Right hindlimb (tissue), 1 donor: ENCODE measurements at places on chromosomes 6 and 20.

GRCh38 chr6:26331218-26332073 is 33.6 kb upstream of the BTN3A2 start:
- DNase-seq = no peak

GRCh38 chr6:20167601-20168000 is 44.7 kb downstream of the MBOAT1 start:
- no peak for DNase-seq

GRCh38 chr6:24060982-24061754 is 64.8 kb upstream of the NRSN1 start:
- DNase-seq = no peak

GRCh38 chr6:90406142-90406794 is 109.6 kb upstream of the BACH2 start:
- DNase-seq = no peak

DNA sequence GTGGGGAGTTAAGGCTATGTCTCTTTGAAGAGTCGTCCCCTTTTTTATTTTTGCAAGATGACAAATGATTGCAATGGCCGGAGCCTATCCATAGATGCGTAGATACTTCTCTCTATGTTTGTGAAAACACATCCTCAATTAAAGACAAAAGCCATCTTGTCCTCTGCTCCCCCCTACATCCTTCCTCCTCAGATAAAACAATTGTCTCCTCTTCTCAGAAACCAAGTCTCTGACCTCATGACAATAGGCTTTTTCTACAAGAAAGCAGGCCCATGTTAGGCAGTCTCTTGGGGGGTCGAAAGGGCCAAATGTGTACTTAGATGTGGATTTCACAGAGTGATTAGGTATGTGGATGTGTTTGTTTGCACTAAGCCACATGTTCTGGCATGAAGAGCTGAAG is 51.1 kb upstream of the SSTR4 start:
- DNase-seq = no peak

DNA sequence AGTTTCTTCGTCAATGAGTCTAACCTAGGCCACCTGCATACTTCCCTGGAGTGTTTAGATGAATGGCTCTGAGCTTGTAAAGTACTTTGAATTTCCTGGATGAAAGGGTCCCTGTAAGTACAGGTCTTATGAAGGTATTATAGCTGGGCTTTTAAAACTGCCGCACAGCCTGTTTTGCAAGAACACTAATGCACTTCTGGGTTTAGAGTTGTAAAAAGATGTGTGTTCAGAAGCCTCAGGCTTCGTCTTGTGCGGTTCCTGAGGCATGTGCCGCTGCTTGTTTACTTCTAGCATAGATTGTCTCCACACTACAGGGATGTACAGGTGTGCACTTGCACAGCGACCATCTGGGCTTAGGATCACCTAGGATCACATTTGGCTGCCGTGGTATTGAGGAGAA is 324.5 kb downstream of the SOX4 start:
- DNase-seq = no peak

DNA sequence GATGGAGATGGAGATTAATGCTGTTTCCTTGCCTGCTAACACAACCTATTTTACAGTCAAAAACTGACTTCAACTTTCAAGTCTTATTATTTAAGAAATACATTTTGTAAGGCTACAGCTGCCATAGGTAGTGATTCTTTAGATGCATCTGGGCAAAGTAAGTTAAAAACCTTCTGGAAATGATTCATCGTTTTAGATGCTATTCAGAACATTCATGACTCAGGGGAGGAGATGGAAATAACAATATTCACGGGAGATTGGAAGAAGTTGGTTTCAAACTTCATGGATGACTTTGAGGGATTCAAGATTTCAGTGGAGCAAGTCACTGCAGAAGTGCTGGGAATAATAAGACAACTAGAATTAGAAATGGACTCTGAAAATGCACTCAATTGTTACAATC is 174.9 kb upstream of the GGTLC1 start:
- DNase-seq = no peak

GRCh38 chr6:34512738-34513115 is 43.4 kb downstream of the SPDEF start:
- no peak for DNase-seq

- DNase-seq = no peak
Observed at GRCh38 chr6:134956032-134956431, 6.1 kb upstream of the ALDH8A1 start.

DNA sequence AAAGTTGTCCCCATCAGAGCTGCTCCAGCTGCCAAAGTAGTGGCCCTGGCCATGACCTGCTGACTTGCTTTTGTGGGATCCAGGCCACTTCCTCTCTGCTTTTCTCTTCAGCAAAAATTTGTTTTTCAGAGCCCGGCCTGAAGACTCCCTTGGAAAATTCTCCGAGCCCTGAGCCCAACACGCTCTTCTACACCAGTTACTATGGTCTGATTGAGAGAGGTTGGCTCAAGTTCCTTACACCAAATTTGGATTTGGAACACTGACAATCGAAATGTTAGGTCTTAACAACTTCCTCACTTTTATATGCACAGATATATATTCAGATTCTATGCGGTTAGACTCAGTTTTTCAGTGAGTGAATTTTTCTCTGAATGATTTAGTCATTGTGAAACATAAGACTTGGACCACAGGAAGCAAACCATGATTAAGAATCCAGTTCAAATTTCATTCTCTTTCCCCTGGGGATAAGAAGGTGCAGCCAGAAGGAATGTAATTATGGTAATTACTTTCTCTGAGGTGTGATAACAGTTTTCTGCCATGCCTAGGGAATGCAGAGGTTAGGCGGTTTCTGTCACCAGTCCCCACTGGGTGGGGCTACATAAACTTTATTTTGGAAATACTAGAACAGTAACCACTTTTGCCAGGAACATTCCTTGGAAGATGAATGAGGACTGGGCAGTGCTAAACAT is 365.2 kb downstream of the SYNE1 start:
- peak; percentile 61 for DNase-seq

DNA sequence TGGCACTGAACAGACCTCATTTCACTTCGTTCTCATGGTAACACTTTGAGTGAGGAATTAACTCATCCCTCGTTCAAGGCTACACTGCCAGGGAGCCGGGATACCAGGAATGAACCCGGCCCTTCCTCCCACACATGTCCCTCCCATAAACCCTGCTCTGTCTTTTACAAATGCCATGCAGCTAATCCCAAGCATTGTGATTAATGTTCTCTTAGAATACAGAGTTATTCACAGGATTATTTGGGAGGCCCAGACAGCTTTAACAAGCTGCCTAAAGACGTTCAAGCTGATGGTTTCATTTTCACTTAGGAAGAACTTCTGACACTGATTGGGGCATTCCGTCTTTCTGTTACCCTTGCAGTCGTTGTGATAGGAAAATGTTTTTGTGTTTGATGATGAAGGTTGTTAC is 42.5 kb upstream of the CD83 start:
- DNase-seq = no peak

GRCh38 chr6:68008445-68008844 is 626.6 kb upstream of the ADGRB3 start:
- no peak for DNase-seq

GRCh38 chr6:117270843-117271507 is 5.6 kb downstream of the VGLL2 start:
- DNase-seq = no peak

GRCh38 chr6:109781001-109781400 is 89.9 kb downstream of the FIG4 start:
- no peak for DNase-seq

DNA sequence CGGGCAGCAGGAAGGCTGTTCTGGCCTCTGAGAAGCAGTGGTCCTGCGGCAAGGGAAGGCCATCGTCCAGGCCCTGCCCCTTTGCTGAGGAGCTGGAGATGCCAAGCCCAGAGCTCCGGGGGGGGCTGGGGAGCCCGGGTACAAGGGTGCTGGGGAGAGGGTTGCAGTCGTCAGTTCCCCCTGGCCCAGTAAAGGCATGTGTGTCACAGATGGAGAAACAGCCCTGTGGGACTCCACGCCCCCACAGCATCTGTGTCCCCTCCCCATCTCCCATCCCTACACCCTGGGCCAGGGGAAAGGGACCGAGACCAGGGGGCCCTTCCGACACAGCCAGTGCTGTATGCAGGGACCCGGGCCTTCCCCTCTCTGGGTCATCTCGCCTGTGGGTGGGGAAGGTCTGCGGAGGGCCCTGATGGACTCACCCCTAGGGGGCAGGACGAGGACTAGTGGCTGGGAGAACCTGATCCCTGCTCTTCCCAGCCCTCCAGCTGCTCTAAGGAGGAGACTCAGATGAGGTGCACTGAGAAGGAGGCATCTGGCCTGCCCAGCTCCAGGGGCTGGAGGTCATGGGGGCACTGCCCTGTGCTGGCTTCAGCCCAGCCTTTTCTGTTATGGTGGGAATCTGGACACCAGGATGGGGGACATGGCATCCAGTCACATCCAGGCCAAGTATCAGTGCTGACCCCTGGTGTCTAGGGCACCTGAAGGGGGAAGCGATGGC is 609 bp downstream of the MYL9 start:
- DNase-seq = peak; percentile 55

GRCh38 chr20:38703526-38703925 is 20.8 kb upstream of the SLC32A1 start:
- no peak for DNase-seq

- no peak for DNase-seq
Observed at GRCh38 chr6:155561257-155561965, 105.8 kb upstream of the NOX3 start.

DNA sequence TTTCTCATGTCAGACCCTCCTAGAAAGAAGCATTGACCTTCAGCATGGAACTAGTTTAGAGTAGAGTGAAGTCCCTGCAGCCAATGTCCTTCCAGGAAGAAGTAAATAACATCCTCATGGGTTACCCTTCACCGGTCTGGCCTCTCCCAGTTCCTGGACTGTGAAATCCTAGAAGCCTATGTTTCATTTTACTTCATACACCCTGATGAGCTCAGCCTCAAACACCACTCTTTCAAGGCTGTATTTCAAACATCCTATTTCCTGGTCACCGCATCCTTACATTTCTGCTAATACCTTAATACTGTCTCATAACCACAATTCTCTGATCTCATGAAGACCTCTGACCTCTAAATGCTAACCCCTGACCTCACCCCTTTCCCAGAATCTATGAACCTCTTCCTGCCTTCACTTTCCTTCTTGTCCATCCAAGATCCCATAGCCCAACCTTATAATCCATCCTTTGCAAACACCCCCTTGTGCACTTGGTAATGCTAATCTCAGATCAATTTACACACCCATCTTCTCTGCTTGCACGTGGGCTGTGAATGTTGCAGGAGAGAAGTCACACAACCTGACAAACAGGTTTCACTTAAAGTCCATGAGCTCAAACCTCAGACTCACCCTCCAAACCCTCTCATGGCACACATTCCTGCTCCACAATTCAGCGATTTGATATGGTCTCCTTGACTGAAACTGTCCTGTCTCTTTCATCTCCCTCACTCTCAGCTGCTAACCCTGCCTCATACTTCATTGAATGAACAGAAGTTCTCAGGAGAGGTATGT is 30.2 kb downstream of the SLC2A10 start:
- DNase-seq = no peak

- no peak for DNase-seq
Observed at GRCh38 chr20:41183831-41184230, 46.5 kb downstream of the PLCG1 start.

DNA sequence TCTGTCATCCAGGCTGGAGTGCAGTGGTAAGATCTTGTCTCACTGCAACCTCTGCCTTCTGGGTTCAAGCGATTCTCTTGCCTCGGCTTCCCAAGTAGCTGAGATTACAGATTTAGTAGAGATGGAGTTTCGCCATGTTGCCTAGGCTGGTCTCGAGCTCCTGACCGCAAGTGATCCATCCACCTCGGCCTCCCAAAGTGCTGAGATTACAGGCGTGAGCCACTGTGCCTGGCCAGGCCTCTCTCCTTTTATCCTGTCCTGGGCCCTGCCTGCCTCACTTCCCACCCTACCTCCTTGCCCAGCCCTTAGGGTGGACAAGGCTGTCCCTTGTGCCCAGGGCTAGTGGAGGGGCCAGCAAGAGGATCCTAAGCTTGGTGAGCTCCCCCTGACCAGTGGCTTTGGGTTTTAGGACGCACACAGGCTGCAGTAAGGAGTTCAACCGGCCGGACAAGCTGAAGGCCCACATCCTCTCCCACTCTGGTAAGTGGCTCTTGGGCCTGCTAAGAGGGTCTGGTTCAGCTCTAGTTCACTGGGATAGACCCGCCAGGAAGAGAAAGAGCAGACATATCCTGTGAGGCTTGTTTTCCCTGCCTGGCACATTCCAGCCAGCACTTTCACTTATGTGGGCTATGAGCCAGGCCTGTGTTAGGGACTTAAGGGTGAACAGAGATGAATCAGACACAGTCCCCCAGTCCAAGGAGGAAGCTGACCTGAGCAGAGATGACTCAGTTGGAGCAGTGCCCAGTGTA is 21.9 kb upstream of the CHMP4B start:
- DNase-seq = peak; percentile 55

DNA sequence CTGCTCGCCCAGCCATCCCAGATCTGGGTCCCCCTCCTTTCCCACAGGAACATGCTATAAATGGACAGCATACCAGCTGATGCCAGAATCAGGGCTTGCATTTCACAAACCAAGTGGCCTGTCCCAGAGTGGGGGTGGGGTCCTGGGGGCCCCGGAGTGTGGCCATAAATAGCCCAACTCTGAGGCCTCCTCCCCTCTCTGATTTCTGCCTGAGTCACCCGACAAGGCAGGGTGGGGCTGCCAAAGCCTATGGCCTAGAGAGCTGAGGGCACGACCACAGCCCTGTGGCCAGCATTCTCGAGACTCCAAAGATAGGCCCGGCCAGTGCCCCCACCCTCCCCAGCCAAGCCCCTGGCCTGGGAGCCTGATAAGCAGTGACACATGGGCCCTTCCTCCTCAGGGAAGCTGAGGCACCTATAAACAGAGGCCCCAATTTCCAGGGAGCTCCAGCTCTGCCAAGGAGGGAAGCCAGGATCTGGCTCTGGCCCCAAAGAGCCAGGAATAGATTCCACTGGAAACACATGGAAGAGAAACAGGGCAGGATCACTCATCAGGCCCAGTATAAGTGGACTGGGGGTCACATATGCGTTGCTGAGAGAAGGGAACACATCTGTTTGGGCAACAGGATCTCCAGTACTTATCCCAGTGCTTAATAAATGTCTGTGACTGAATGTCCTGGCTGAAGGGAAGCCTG is 20.3 kb downstream of the SNTA1 start:
- DNase-seq = peak; percentile 70

GRCh38 chr6:6556738-6557503 is 31.6 kb upstream of the LY86 start:
- peak; percentile 54 for DNase-seq

DNA sequence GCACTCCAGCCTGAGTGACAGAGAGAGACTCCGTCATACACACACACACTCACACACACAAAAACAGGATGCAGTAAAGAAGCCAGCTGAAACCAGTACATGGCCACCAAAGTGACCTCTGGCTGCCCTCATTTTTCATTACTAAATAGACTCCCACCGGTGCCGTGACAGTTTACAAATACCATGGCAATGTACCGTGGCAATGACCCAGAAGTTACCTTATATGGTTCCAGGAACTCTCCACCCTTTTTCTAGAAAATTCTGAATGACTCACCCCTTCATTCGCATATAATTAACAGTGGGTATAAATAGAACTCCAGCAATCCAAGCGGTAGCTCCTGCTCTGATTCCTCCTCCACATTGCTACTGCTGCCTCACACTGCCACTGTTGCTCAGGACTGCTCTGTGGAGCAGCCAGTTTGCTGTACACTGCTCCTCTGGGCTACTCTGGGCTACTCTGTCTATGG is 57.7 kb downstream of the SNX5 start:
- DNase-seq = peak; percentile 63
